HAP-1 (cell line): ENCODE measurements at places on chromosomes 4 and X.
A peak's percentile ranks its signal among the peaks of the same experiment; 100 is the strongest.

DNA sequence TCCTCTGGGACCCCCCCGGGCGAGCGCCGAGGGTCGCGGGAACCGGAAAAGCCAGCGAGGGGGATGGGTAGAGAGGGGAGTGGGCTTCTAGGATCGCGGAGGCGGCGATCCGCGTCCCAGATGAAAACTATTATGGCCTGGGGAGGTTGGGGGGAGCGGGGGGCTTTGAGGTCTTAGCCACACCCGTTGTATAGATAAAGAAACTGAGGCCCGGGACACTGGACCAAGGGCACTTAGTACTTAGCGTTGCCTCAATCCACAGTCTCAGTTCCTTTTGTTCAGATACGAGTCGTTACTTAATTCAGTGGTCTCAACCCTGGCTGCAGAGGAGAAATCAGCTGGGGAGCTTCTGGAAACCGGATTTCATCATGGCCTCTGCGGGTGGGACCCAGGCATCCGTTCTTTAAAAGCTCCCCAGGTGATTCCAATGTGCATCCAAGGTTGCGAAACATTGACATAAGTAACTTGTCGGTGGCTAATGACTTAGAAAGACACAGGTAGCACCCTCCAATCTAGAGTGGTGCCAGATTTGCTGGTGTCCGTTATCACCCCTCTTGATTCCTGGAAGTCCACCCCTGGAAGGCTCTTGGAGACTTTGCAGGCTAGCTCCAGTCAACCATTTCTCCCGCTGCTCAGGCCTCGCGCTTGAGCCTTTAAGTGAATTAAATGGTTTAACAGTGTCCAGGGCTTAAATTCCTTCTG lies 90.7 kb downstream of the GEMIN8 start:
- no peak for DNase-seq

GRCh38 chr4:57098415-57098814 lies 11.8 kb downstream of the IGFBP7 start:
- no peak for DNase-seq

DNA sequence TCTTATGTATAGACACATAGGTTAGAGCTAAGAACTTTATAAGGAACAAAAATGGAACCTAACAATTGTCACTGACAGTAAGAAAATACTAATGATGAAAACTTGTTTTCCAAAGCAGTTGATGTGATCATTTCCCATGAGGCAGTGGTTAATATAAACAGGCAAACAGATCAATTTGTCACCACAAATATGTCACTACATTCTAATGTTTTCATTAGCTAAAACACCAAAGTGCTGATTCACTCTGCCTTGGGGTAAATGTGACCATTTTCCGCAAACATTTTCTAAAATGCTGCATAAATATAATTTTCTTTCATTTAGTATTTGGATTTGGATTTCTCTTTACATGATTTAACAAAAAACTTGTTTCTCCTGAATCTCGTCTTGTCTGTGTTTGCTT lies 408.9 kb upstream of the CTSO start:
- no peak for DNase-seq

DNA sequence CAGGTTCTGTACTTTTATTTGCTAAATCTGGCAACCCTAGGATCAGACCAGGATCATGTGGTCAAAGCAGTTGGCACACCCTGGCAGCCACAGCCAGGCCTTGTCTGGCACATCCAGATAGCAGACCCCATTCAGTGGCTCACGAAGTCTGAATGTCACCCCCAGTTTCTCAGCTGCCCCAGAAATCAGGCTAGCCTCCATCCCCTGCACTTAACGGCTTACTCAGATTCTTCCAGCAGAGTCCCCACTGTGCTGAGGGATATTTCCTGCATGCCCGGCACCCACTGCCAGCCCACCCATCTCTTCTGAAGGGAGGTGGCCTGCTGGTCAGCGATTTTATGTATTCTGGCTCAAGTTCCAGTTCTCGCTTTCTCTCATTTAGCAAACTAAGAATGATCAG lies 4.7 kb upstream of the AWAT2 start:
- no peak for DNase-seq

- DNase-seq = no peak
These were observed 209.4 kb upstream of the ATP6AP2 start for GRCh38 chrX:40371376-40371775.

DNA sequence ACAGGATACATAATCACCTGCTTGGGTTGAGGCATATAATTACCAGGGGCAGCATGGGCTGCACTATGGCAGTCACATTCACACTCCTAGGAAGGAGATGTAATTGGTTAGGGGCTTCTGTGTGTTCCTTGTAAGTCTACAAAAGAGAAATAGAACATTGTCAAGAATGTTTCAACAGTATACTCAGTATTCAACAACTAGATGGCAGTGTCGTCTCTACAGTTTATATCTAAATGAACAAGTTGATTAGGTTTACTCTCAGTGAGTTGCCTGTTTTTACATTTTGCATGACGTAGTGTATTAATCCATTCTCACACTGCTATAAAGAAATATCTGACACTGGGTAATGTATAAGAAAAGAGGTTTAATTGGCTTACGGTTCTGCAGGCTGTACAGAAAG lies 50.5 kb upstream of the RAB33B start:
- no peak for DNase-seq

DNA sequence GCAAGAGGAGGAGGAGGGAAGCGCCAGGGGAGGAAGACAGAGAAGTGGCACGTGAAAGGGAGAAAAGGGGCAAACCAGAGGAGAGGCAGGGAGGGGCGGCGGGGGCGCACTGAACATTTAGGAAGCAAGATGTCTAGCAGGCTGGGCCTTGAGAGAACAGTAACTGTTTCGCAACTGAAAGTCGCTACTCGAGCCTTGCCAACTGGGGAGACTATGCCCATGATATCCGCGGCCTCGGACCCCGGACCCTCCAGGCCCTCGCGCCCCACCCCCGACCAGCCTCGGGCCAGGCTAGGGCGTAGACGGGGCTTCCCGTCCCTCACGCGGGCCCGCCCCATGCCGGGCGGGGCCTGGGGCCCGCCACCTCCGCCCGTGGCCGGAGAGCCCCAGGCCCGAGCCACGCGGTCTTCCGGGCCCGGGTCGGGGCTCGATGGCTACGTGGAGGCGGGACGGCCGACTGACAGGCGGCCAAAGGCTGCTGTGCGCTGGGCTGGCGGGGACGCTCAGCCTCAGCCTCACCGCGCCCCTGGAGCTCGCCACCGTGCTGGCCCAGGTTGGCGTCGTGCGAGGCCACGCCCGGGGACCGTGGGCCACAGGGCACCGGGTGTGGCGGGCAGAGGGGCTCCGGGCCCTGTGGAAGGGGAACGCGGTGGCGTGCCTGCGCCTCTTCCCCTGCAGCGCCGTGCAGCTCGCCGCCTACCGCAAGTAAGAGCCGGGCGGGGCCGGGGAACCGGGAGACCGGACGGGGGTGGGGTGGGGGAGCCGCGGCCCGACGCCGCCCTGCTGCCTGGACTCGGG lies at the start of gene SLC25A43:
Gene SLC25A43, plus strand, starts transcription at position 363 of the 798 bp plus-strand sequence. Its CDS starts 68 bp downstream, at position 431.
- peak; percentile 36 for DNase-seq

- DNase-seq = no peak
These were observed 9.6 kb downstream of the ZAR1 start for GRCh38 chr4:48499551-48500066.

- DNase-seq = no peak
These were observed 95.6 kb upstream of the METTL14 start for GRCh38 chr4:118589471-118590055.

GRCh38 chrX:98480606-98481005 lies 1596.9 kb downstream of the RPA4 start:
- DNase-seq = no peak

DNA sequence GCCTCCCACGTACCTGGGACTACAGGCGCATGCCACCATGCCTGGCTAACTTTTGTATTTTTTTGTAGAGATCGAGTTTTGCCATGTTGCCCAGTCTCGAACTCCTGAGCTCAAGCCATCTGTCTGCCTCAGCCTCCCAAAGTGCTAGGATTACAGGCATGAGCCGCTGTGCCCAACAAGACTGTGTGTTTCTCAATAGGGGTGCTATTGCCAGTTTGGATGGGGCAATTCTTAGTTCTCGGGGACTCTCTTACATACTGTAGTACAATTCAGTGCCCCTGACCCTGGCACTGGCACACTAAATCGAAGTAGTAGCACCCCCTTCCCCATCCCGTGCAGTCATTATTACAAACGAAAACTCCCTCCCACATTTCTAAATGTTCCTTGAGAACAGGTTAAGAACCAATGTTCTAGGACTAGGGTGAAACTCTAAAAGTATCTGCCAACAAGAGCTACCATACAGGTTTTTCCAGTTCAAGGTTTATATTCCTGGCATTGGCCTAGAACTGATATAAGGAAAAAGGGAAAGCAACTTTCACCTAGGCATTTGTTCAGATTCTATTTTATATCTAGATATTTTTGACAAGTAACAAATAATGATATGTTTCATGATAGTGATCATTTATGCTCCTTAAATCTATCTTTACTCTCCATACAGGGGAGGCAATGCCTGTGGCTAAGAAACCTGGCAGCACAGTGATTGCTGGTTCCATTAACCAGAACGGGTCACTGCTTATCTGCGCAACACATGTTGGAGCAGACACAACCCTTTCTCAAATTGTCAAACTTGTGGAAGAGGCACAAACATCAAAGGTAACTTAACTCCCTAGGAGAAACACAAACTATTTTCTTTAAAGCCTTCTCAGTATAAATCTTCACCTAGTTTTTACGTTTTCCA lies 50.4 kb upstream of the PGAM4 start:
- no peak for DNase-seq

GRCh38 chr4:147060151-147060931 lies 114.7 kb upstream of the TTC29 start:
- no peak for DNase-seq

DNA sequence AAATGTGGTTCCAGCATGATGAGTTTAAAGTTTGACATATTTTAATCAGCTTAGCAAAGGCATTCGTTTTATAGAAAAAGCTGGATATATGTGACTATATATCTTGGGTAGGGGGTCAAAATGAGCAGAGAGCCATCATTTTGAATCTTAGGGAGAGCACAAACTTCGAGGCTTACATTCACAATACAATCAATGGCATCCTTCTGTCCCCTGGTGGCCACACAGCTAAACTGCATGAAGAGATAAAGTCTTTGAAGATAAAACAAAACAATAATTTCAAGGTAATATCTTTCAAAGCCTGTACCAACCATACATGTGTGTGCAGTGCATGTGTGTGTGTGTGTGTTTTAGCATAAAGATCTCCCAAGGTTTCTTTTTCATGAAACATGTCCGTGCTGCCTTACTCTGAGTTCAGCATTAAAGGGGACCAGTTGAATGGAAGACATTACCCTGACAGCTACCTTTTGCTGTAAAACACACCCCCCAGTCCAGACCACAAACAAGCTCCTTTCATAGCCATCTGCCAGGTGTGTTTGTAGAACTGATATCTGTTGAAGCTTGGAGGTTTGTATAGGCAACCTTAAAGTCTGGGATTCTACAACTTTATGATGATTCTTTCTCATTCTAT lies 22.0 kb downstream of the DYNLT3 start:
- DNase-seq = peak; percentile 66

GRCh38 chr4:176534566-176534965 lies 214.8 kb downstream of the SPCS3 start:
- no peak for DNase-seq

DNA sequence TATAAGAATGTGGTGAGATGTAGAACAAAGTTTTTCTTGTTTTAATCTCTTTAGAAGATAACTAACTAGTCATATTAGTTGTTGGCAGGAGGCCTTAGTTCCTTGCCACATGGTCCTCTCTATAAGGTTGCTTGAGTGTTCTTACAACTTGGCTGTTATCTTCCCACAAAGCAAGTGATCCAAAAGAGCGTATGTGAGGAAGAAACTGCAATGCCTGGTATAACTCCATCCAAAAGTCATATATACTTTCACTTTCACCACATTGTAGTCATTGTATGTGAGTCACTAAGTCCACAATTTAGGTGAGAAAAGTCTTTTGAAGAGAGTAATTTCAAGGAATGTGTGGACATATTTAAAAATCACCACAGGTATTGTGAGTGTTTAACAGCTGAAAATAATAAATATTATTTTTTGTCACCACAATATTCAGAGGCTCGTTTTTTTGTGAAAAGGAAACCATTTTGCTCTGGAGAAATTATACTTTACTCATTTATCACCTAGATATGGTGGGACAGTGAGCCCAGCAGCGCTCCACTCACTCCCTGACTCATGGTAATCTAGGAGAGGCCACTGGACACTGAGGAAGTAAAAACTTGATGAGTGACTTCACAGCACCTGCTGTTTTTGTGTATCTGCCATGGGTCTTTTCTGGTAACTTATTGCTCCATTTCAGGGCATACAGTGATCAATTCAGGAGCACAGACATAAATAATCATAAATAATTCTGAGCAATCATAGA lies 369.4 kb upstream of the NDST3 start:
- no peak for DNase-seq

GRCh38 chr4:41819621-41820020 lies 71.1 kb upstream of the PHOX2B start:
- no peak for DNase-seq

GRCh38 chr4:110653321-110654253 lies 30.7 kb upstream of the PITX2 start:
- DNase-seq = no peak

GRCh38 chr4:105462576-105462975 lies 11.3 kb downstream of the PPA2 start:
- no peak for DNase-seq

DNA sequence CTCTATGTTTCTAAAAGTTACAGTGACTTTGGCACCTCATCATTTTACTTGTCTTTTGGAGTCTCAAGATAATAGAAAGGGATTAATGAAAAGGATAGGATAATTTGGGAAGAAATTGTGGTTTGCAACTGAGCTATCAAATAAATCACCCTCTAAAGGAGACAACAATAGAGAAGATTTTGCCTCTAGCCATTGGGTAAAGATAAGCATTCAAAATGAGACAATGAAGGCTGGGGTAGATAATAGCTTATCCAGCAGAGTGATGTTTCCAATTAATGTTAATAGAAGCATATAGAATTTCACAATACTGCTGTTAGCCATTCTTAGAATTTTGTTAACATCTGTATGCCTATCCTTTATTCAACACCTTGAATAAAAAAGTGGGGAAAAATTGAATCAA lies 1177.6 kb downstream of the ADGRL3 start:
- DNase-seq = peak; percentile 48

- DNase-seq = no peak
These were observed 490.7 kb upstream of the PITX2 start for GRCh38 chr4:111113591-111113990.

DNA sequence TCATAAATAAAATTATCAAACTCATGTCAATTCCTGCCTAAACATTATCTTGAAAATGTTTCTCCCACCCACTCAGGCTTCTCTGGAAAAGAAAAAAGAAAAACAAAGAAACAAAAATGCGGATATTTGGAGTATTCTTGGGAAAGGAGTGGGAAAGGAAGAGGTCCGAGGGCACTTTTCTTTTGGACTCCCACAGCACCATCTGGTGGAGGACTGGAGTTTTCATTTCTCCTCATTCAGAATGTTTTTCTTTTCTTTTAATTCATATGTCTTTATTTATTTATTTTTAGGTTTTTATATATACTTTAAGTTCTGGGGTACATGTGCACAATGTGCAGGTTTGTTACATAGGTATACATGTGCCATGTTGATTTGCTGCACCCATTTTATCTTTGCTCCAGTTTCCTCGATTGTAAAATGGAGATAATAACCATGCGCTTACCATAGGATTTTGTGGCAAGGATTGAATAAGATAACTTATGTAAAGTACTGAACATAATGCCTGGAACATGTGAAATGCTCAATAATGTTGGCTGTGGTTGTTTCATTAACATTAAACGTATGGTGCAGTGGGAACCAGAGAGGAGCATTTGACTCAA lies 8.0 kb upstream of the KCNE5 start:
- DNase-seq = peak; percentile 64
